Myocyte (in vitro differentiated cells): ENCODE measurements at places on chromosomes 16 and 17. TPM values are rescaled to one million over a fixed set of nuclear protein-coding genes. Genes with fewer than 3 reads are reported as not detected.

- DNase-seq: peak; percentile 85
These were observed 223.2 kb downstream of the C16orf78 start for GRCh38 chr16:49596648-49597291.

SLC35G6 gene
- not detected in 2 replicates for total RNA-seq

- no peak for DNase-seq
These were observed 393.9 kb upstream of the SALL1 start for GRCh38 chr16:51544851-51545467.

- no peak for DNase-seq
These were observed 35.4 kb downstream of the TBCD start for GRCh38 chr17:82787081-82787848.
